ENCODE measurements at places on chromosomes 1 and 21. TPM values are rescaled to one million over a fixed set of nuclear protein-coding genes. Genes with fewer than 3 reads are reported as not detected.

Gene CFHR1
- total RNA-seq = 0.18 TPM

Gene KRTAP19-1
- total RNA-seq = not detected

Gene ADGRL4
- total RNA-seq = 92.6 TPM

Gene CATSPER4
- not detected for total RNA-seq

Gene UTS2
- total RNA-seq = not detected

Gene KAZN
- 4.8 TPM for total RNA-seq

Gene IL10RB
- 56.4 TPM for total RNA-seq

Gene TCHH
- total RNA-seq = not detected

Gene TMEM269
- total RNA-seq = not detected

Gene OR6K2
- not detected for total RNA-seq

Gene DRAXIN
- total RNA-seq = 1.2 TPM

Gene RBM11
- not detected for total RNA-seq

Gene CD84
- total RNA-seq = not detected

Gene KRTAP11-1
- not detected for total RNA-seq

Gene SYT6
- total RNA-seq = not detected

Gene KLHL17
- total RNA-seq = 9.2 TPM

Gene AIRE
- total RNA-seq = under 0.01 TPM

Gene KRTAP10-7
- total RNA-seq = not detected

Gene TDRD5
- total RNA-seq = not detected

Gene EVA1C
- total RNA-seq = 5.8 TPM

Gene LMX1A
- total RNA-seq = not detected

Gene CAPZB
- 196 TPM for total RNA-seq

Gene RAB4A
- total RNA-seq = 38.9 TPM

Gene TTC4
- total RNA-seq = 23.4 TPM

Gene KCNK1
- total RNA-seq = 10.8 TPM

Gene TAL1
- total RNA-seq = under 0.01 TPM

Gene SERPINC1
- total RNA-seq = not detected

Gene IL22RA1
- not detected for total RNA-seq

Gene ILDR2
- not detected for total RNA-seq
